Endodermal cell (in vitro differentiated cells): ENCODE measurements at places on chromosomes 1 and 21.
A peak's percentile ranks its signal among the peaks of the same experiment; 100 is the strongest.

DNA sequence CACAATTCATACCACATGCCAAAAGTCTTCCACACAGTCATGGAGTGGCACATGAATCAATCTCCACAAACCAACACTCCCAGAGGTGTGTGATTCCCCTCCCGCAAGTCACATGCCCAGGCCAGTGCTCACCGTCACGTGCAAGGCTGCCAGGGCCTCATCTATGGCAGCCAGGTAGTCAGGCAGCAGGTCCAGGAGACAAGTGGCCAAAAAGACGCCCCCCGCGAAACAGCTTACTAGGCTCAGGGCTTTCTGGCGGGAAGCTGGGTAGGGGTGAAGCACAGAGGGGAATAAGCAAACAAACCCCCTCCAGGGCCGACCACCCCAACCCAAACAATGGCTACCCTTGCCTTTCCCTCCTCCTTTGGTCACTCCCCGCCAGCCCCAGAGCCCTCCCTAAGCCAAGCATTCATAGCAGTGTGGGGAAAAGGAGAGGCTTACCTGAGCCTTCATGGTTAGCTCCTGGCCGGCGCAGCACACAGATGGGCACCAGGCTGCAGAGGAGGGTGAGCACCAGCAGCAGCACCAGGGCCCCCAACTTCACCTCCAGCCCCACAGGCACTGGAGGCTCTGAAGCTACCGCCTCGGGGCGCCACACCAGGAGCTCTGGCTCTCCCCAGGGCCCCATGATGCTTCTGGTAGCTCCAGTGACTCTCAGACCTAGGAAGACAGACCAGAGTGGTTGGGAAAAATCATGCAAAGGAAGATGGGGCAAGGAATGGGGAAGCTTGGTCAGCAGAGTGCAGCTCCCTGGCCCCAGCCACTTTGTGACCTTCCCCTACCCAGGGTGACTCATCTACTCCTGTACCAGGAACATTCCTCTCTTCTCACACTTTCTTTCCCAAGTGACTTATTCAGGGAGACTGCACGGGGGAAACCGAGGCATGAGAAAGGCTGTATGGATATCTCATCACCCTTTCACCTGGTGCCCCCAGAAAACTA lies 978 bp downstream of the SLC39A1 start:
- peak; percentile 72 for DNase-seq

DNA sequence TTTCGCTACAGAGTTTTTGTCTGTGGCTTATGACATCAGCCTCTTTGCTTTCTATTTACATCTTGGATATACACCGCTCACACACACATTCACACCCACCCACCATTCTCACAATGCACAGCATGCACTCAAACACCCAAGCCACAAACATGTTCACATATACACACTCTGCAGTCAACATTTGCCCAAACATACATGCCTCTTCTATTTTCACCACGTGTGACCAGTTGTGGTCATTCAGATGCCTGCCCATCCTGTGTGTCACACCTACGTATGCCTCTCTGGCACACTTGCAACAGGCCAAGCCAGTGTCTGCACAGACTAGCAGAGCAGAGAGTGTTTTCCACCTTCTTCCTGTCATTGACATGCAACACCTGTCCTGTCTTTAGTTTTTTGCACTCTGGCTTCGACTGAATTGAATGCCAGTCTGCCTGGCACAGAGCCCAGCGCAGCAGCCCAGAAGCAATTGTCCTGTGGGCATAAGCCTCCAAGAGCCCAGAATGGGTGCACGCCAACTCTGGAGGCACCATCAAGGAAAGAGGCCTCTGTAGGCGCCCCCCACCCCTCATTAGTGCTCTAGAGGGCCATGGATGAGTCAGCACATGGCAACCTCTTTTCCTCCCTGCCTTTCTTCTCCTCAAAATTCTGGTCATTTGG lies 37.7 kb upstream of the LRRN2 start:
- DNase-seq = peak; percentile 34

- DNase-seq = peak; percentile 96
Measured at GRCh38 chr1:24201941-24202440, 14.9 kb upstream of the IFNLR1 start.

DNA sequence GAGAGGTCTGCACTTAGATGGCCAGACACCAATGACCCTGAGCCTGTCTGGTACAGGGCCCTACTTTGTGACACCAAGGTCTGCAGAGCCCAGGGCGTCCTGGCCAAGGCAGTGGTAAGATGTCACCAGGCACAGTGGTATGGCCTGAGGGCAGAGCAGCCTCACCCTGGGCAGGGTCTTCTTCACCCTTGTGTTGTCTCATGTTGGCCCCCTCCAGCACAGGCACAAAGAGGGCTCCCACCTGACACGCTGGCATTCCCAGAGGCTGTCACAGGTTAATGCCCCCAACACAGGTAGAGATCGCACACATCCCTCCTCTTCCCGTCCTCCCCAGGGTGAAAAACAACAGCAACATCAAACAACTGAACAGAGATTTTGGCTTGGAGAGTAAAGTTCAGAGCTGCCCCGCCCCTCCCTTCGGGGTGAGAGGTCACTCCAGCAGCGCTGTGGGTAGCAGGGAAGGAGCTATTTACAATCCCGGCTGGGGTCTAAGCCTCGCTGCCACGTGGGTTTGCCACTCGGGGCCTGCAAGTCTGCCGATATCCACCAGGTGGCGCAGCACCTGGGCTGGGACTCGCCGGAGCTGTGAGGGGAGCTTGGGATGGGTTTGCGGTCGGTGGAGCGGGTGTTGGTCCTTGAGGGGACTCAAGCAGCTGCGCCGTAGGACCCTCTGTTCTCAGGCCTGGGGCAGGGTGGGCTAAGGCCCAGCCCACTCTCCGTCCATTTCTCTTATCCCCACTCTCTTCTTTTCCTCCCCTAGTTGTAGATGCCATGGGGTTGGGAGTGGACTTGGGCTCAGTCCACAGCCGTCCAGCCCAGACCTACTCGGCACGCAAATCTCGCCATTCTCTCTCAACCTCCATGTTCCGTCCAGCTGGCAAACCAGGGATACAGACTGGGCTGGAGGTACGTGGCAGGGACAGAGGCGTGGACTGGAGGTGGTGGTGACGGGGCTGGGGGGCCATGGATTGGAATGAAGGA lies 12.7 kb downstream of the EFNA3 start:
- DNase-seq = peak; percentile 98

DNA sequence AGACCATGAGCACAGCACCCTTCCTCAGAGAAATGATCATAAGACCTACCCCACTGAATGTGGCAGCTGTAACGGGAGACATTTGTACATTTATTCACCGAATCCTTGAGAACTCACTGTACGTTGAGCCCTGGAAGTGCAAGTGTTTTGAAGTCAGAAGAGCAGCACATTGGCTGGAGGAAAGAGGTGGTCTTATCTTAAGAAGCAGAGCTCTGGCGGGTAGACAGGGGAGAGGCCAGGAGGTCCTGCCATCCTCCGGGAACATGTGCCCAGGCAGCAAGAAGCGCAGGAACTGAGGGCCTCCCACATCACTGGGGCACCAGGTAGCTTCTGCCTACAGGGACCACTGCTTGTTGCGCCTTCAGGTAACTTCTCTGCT lies 169.2 kb upstream of the IRF2BP2 start:
- peak; percentile 55 for DNase-seq

GRCh38 chr1:116574581-116575291 lies 3.9 kb upstream of the CD58 start:
- peak; percentile 80 for DNase-seq

- peak; percentile 71 for DNase-seq
Measured at GRCh38 chr21:25518491-25518911, 88.8 kb downstream of the MRPL39 start.

DNA sequence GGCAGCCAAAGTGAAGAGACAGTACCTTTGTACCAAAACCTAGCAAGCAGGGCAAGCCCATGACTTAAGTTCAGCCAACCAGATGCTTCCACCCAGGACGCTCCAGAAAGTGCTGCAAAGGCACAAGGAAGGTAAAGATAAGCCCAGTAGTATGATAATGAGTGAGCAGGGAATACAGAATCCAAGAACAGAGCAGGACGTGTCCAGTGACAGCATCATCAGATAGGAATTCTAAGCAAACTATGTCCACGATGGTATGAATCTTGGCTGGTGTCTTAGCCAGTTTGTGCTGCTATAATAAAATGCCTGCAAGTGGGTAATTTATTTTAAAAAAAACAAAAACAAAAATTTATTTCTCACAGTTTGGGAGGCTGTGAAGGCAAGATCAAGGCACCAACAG lies 13.6 kb downstream of the GJA4 start:
- no peak for DNase-seq

DNA sequence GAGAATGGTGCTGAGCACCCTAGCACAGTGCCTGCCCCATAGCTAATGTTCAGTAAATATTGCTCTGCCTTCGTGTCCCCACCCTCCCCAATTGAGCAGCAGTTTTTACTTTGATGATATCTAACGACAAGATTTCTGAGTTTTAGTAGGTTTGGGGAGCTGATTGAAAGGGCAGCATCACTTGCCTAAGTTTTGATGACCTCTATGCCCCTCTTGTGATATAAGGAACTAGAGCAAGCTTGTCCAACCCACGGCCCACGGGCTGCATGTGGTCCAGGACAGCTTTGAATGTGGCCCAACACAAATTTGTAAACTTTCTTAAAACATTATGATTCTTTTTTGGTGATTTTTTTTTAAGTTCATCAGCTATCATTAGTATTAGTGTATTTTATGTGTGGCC lies 1.6 kb downstream of the CNIH4 start:
- no peak for DNase-seq

DNA sequence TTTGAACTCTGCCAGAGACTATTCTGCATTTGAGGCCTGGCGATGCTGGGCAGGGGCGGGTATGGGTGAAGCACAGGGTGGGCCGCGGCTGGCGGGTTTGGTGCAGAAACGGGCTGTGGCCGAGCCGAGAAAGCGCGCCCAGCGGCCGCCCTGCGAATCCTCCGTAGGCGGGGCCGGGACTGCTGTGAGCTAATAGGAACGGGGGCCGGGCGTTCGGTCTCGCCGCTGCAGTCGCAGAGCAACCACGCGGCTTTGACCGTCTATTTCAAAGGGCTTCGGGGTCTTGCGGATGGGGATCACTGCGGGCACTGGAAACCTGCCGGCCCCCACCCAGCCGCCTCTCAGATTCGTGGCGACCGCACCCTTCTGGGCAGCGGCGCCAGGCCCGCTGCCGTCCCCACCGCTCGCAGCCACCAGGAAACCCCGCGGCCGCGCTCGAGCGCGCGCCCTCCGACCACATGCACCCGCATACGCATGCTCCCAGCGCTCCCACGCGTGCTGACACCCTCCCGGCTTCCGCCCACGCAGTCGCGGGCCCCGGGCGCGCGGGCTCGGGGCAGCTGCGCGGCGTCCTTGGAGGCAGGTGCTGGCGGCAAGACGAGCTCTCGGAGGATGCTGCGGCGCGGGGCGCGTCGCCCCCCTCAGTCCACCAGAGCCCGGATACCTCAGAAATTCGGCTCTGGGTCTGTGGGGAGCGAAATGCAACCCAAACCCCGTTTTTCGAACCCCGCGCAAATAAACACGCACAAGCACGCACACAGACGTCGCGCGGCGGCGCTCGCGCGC lies 32.6 kb downstream of the DNTTIP2 start:
- peak; percentile 96 for DNase-seq

DNA sequence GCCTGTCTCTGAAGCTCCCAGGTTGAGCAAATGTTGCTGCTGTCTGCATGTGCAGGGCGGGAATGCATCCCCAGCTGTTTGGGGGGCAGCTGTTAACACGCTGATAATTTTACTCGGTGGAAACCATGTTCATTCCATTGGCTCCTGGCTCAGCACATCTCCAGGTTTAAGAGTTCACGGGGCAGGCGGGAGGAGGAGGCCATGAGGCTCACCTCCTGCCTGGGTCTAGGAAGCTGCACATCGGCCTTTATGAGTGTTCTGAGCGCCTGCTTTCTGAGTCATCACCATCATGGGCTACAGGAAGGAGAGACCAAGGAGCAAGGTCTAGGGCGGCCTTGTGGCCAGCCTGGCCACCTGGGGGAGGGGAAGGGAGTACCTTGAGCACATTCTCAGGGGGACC lies 29.7 kb downstream of the AJAP1 start:
- DNase-seq = no peak
